ENCODE measurements at places on chromosomes 2 and 18.

- DNase-seq = no peak
These were observed 358.2 kb upstream of the MYT1L start for GRCh38 chr2:2689306-2689705.

DNA sequence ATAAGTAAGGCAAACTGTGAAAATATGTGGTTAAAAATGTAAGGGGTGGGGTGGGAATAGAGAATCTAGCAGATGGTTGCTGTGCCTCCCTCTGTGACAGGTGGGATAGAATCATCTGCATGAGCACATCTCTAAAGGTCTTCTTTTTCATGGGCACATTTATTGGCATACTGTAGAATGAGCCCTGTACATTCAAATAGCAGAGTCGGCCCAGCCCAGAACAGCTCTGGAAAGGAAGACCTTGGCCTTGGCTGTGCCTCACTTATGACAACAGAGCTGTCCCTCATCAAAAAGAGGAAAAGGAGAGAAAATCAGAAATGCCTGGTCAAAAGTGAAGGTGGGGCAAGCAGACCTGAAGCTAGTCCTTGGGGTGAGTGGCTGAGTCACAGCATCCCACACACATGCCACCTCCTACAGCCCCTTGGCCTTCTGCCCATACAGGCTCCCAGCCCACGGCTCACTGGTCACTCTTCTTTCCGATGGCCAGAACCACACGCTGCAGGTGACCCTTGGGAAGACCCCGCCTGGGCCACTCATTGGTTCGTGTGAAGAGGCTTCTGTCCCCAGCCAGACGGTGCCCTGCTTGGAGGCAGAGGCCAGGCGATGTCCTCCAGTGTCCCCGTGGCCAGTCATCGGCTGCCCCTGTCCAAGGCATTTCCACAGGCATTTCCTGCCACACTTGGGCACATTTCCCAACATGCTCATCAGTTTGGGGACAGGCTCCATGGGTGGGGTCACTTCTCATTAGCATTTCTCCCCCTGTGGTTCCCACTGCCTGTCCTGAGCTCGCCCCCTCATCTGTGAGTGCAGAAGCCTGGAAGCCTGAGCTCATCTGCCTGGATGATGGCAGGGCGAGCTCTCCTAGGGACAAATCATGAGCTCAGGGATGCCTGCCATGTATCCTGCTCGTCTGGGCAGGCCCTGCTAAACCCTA, 113.6 kb downstream of the MCFD2 start:
- DNase-seq = peak; percentile 87

GRCh38 chr2:199987586-199987985, 32.2 kb downstream of the MAIP1 start:
- DNase-seq = no peak

- DNase-seq = no peak
These were observed 70.1 kb downstream of the EML4 start for GRCh38 chr2:42239289-42239661.

- peak; percentile 52 for DNase-seq
These were observed 27.3 kb downstream of the GKN2 start for GRCh38 chr2:68925295-68925896.

DNA sequence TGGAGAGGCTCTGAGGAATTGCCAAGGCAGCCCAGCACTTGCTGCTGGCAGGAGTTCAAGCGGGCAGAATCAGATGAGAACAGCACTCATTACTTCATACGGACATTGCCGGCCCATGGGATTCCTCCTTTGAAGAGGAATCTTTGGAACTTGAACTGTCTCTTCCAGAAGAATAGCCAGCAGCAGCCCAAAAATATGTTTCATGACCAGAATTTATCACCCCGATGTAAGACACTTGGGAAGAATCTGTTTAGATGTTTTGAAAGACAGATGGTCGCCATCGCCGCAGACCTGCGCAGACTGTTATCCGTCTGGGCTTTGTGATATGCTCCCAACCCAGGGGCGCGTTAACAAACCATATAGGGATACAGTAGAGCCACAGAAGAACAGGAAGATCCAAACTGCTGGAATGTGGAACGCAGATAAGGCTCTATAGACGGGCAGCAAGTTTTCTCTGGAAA, 3.7 kb upstream of the ADI1 start:
- DNase-seq = peak; percentile 61

GRCh38 chr2:44033947-44034346, 38.2 kb upstream of the LRPPRC start:
- no peak for DNase-seq

DNA sequence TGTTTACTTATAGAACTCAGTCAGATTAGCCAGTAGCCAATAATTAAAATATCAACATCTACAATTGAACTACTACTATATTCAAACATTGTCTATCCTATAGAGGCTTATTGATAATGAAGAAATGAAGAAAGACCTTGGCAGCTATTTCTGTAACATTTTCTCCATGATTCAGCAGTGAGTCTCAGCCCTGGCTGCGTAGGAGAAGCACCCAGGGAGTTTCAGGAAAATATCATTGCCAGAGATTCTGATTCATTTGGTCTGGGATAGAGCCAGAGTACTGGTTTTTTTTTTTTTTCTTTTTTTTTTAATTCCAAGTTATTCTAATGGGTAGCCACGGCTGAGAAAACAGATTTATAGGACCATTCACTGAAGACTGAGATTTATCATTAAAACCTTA, 404.8 kb downstream of the TXNL1 start:
- peak; percentile 89 for DNase-seq

GRCh38 chr18:46035696-46036680, 36.1 kb downstream of the PSTPIP2 start:
- DNase-seq = peak; percentile 57

GRCh38 chr2:108988796-108989713, at the start of gene EDAR:
Gene EDAR (minus strand): TSS chr2:108989220. CDS start chr2:108931014, 58,206 bp downstream.
- DNase-seq = no peak

DNA sequence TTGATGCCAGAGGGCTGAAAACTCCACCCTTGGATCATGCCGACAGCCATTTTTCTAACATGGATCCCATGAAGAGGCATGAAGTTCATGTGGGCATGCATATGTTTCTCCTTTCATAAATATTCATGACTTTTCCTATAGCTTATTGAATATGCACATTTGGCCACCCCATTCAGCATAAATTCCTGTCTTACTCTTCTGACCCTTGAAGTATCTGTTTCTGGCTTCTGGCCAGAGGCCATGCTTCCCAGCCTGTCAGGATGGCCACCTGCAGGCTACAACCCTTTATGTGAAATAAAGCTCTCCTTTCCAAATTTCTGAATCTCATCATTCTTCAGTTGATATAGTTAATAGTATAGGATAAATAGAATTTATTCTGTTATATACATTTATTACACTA, 19.6 kb upstream of the MSTN start:
- no peak for DNase-seq

GRCh38 chr18:10477121-10477862, 22.9 kb downstream of the APCDD1 start:
- no peak for DNase-seq

DNA sequence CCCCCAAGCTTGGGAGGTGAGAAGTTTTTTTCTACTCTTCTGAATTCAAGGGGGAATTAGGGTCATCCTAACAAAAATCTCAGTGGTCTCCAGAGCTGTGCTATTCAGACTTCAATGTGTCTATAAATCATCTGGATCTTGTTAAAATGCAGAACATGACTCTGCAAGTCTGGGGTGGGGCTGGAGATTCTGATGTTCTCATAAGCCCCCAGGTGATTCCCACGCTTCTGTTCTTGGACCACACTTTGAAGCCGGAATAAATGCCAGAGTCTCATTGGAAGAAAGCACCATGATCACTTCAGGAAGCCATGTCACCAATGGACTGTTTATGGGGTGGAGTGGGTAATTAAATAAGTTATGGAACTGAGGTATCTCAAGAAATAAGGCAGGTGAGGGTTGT, 22.2 kb upstream of the SLC16A14 start:
- DNase-seq = no peak

DNA sequence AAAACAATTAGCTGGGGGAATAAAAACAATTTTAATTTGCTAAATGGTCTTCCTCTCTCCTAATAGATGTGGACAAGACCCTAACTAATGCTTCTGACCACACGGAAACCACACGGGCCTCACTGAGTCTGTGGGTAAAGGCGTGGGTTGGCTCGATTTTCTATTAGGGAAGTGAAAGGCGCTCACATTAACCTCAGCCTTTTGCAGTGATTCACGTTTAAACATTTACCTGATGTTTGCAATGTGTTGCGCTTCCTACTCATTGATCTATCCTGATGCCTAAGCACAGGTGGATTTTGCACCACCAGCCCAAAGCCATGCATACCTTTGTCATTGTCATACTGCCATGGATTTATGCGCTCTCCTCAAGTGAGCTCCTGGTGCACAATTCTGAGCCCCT, 35.6 kb upstream of the NRP2 start:
- no peak for DNase-seq

DNA sequence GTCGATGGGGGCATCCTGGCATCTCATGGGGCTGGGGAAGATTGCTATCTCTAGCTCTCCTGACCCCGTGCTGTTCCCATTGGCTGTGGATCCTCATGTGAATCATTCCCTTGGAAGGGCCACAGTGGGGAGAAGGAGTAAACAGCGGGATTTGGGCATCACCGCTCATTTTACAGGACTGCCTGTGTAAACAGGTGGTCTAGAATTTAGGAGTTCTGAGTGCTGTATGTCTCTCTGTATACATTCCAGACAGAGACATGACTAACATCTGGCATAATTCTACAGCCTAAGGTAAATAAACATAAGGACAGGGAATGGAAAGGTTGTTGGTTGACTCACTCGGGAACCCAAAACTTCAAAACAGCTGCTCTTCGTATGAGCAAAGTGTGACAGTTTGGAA, 92.7 kb downstream of the COPS8 start:
- DNase-seq = peak; percentile 93

- DNase-seq = peak; percentile 84
These were observed 46.4 kb downstream of the SLC8A1 start for GRCh38 chr2:40405465-40405864.

- DNase-seq = no peak
These were observed 62.6 kb downstream of the BAZ2B start for GRCh38 chr2:159553727-159554126.

DNA sequence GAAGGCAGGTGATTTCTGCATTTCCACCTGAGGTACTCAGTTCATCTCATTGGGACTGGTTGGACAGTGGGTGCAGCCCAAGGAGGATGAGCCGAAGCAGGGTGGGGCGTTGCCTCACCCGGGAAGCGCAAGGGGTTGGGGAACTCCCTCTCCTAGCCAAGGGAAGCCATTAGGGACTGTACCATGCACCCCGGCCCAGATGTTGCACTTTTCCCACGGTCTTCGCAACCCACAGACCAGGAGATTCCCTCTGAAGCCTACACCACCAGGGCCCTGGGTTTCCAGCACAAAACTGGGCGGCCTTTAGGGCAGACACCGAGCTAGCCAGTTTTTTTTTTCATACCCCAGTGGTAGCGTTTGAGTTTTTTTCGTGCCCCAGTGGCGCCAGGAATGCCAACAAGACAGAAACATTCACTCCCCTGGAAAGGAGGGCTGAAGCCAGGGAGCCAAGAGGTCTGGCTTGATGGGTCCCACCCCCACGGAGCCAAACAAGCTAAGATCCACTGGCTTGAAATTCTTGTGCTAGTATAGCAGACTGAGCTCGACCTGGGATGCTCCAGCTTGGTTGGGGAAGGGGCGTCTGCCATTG, 75.9 kb upstream of the RANBP2 start:
- no peak for DNase-seq

DNA sequence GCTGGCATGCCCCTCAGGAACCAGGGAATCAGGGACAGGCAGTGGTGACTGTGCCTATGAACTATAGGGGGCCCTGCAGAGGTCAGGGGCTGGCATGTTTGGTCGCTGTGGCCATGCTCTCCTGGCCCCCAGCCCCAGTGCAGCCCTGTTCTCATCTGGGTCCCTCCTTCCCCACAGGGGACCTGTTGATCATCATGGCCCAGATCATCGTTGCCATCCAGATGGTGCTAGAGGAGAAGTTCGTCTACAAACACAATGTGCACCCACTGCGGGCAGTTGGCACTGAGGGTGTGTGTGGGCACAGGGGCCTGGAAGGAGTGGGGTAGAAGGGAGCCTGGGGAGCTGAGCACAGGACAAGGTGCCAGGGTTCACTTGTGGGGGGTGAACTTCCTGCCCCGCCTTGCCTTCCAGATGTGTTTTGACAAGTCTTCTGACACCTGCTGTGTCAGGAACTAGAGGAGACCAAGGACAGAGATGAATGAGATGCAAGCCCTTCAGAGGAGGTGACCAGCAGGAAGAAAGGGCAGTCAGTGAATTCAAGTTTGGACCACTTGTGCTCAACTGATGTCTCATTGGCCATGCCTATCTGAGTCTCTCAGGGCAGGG, 9.6 kb upstream of the CENPA start:
- no peak for DNase-seq

DNA sequence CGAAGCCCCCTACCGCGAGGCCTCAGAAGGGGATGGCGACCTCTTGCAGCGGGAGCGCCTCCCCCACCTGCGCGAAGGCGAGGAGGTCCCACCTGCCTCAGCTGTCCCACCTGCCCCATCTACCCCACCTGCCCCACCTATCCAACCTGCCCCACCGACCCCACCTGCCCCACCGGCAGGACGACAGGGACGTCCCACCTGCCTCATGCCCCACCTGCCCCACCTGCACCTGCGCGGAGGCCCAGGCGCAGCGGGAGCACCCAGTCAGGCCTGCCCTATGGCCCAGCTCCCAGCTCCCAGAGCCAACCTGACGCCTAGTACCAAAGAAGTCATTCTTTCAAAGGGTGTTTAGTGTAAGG, 489.1 kb upstream of the SMIM21 start:
- DNase-seq = no peak

All from EH (cell line).